H54 (cell line): ENCODE measurements at places on chromosomes 5 and 9.

- no peak for DNase-seq
Observed at GRCh38 chr9:76333388-76333787, 60.8 kb downstream of the RFK start.

- no peak for DNase-seq
Observed at GRCh38 chr5:112625689-112626438, 111.8 kb upstream of the APC start.

DNA sequence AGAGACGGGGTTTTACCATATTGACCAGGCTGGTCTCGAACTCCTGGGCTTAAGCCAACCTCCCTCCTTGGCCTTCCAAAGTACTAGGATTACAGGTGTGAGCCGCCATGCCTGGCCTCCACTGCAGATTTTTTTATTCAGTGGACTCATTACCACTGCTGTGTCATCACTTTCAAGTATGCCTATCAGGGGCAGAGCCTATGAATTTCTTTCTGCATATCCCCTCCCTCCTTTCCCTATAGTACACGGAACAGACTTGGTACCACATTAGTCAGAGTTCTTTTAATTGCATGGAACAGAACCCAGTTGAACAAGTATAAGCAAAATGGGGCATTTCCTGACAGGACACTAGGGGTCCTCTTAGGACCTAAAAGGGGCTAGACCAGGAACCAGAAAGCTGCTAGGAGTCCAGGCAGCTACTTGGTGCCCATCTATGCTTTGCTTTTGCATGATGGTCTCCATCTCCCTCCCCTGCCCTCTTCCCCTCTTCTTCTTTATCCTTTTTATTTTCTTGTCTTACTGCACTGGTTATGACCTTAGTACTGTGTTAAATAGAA is 5.8 kb downstream of the BSPRY start:
- no peak for DNase-seq

DNA sequence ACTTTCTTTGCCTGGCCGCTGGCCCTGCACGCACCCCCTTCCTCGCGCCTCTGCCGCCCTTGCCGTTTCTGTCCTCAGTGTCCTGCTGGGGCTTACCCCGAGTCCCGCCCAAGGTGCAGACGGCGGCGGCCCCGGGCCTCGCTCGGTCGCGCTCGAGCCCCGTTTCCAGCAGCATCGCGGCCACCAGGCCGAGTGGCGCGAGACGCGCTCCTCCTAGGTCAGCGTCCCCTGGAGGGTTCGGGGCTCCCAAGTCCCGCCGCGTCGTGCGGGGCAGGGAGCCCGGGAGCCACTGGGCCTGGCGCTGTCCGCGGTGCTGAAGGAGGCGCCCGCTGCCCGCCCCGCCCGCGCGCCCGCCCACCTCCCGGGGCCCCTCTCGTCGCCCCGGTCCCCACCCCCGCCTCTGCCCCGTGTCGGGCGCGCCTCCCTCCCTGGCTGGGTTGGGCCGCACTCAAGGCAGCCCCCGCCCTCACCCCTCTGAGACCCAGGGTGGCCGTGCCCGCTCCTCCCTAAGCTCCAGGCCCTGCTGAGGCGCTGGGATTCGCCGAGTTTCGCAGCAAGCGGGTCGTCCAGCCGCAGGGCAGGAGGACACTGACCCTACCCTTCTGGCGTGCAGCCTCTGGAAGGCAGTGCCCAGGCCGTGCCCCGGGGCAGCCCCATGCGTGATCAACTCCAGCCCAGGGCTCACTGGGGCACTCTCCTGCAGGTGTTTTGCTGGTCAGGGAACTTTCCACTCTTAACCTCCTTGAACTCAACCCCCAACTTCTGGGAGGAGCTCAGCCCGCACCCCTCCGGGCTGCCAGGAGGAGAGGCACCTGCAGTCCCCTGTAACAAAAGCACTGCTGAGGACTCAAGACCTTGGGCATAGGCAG is at the start of gene LHX3:
Gene LHX3 (minus strand): TSS at position 291 of the 869 bp plus-strand sequence. CDS start 116 bp downstream, at position 175.
- no peak for DNase-seq

DNA sequence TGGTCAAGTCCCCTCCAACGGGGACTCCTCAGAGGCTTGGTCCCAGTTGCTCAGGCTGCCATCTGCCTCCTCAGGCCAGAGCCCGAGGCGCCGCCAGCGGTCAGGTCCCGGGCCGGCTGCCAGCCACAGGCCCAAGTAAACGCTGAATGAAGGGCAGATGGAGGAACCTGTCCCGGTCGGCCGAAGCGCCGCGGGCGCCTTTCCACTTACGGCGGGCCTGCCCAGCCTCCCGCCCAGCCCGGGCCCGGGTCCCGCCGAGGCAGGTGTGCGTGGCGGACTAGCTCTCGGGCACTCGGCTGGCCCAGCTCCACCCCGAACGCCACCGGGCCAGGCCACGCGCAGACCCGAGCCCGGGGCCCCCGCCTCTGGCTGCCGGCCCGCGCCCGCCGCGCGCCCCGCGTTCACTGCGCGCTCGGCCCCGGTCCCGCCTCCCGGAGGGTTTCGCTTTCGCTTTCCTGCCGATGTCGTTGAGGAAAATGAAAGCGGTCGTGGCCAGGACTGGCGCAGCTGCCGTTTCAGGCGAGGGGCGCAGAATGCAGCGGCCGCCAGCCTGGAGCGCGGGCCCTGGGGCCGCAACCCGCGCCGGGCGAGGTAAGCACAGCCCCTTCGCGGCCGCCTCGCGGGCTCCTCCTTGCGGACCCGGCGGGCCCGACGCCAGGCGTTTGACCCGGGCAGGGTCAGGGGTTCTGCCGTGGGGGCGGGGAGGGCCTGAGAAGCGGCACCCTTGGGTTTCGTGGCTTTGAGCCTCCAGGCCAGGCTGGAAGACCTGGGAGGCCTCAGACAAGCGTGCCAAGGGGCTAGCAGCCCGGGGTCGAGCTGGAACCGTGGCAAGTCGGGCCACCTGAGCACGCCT is 41.2 kb downstream of the SLC22A5 start:
- peak; percentile 58 for DNase-seq

- no peak for DNase-seq
Observed at GRCh38 chr9:133166392-133166791, 2.7 kb upstream of the GBGT1 start.

GRCh38 chr5:14490309-14490711 is 91.3 kb upstream of the OTULINL start:
- DNase-seq = no peak

DNA sequence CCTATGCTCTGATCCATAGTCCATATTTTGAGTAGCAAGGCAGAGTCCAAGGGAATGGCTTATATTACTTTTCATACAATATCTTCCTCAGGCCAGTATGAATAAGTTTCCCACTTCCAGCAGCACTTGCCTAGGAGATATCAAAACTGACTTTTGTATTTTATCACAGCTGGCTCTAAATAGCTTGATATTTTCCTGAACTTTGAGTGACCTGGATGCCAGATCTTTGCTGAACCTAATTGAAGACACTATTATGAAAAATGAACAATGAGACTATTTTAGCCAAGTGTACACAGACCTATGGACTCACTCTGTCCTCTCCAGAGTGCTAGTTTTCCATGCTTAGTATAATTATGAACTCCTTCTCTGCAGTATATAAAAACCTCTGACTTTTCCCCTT is 475.6 kb upstream of the PTGER4 start:
- no peak for DNase-seq

- peak; percentile 100 for DNase-seq
Observed at GRCh38 chr9:124011460-124012301, at the start of gene LHX2. Gene LHX2, plus strand, starts transcription at chr9:124011768. Its CDS starts 581 bp downstream, at chr9:124012349.

DNA sequence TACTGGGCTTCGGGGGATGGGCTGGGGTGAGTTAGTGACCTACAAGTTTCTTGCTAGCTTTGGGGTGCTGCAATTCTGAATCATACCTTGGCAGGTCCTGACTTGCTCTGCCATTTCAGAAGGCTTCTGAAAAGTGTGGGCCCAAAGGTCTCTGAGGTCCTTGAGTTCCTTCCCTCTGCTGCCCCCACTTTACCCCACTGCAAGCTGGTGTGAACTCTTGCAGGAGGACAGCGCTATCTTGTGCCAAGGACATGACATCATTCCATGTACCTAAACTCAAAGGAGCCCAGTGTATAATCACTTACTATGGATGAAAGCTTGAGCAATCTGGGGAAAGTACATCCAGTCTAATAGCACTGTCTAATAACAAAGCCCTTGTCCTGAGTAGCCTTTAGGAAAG is 157.4 kb downstream of the RMI1 start:
- no peak for DNase-seq

- no peak for DNase-seq
Observed at GRCh38 chr5:172042183-172042582, 35.7 kb upstream of the FBXW11 start.

- DNase-seq = no peak
Observed at GRCh38 chr5:111952555-111952954, 195.6 kb upstream of the NREP start.
